ENCODE measurements at places on chromosomes 6 and 20.

GRCh38 chr20:3307725-3308124 is 68.7 kb upstream of the SLC4A11 start:
- no peak for DNase-seq

DNA sequence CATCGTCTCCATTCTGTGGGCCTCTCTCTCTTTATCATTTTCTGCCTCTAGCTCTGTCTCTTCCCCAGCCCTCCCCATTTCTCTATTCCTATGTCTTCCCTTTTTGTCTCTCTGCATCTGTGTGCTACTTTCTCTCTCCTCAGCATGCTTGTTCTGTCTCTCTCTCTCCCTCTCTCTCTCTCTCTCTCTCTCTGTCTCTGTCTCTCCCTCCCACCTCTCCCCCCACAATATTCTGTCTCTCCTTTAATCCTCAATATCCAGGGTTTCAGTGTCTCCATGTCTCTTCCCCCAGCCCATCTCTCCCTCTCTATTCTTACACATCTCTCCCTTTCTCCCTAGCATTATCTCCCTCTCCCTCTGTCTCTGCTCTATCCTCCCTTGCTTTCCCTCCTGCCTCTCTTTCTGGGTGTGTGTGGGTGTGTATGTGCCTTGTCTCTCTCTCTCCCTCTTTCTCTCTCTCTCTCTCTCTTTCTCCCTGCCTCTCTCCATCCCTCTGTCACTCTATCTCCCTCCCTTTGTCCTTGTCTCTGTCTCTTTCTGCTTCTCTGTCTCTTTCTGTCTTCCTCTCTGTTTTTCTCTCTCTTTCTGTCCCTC is 76.9 kb upstream of the SIRPA start:
- DNase-seq: no peak

DNA sequence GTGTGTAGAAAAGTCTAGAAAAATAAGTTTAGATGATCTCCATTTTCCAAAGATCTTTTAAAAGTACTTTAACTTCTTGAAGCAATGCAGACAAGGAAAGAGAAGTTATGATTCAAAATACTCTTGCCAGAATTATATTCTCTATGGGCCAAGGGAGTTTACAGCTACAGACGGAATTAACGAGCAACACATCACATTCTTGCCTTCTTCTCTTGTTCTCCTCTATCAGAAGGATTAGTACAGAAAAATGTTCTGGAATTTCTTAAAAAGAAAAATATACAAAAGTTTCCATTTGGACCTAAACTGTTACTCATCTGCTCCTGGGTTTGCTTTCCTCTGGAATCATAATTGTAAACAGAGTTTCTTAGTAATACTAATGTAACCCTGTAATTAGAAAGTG is 284.7 kb upstream of the HSF2 start:
- DNase-seq: no peak

DNA sequence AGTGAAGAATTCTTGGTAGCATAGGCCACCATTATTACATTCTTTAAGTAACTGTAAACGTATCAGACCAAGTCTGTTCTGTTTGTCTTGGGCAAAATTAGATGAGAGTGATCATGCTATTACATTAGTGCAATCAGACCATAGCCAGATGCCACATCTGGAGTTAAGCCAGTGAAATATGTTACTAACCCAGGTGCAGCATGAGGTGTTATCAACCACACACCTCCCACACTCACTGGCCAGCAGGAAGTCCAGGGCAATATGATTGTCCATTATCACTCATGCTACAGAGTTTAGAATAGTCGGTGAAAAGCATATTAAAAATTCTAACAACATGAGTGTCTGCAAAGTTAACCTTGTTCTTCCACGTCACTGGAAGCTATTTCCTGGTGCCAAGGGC is 174.7 kb upstream of the PROKR2 start:
- no peak for DNase-seq

GRCh38 chr6:97288188-97288587 is 5.2 kb upstream of the MMS22L start:
- DNase-seq: no peak

DNA sequence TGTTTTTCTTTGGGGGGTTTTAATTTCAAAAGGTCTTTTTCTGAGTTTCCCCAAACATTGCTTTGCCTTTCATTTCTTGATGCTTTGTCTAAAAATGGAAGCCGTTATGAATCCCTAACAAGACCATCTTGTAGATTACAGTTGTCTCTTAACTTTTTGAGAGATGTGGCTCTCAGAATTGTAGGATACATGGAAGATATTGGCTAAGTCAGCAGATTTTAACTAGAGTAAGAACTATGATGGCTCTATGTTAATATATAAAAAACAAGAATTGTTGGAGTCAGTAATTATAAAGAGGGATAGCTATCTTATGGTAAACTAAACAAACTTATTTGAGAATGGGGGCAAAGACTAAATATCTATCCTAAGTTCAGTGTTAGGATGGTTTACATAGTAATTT is 96.6 kb upstream of the HS3ST5 start:
- DNase-seq: no peak

GRCh38 chr6:137218473-137218916 is 690 bp downstream of the IFNGR1 start:
- DNase-seq: peak; percentile 35

GRCh38 chr6:121309768-121310469 is 24.4 kb downstream of the TBC1D32 start:
- DNase-seq: no peak

DNA sequence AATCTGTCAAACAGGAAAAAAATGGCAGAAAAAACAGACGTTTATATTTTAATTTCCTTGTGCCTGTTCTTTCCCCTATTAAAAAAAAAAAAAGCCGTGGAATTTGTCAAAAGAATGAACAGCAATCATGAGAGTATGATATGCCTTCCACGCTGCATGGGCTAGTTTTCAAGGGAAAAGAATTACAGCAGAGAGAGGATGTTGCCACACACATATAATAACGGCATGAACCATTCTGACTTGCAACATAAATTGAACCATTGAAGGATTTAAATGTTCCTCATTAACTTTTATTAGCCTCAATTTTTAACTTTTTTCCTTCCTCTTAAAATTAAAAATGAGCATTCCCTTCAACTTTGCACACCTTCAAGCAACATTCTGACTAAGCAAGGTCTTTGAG is 301.8 kb downstream of the FOXC1 start:
- no peak for DNase-seq

DNA sequence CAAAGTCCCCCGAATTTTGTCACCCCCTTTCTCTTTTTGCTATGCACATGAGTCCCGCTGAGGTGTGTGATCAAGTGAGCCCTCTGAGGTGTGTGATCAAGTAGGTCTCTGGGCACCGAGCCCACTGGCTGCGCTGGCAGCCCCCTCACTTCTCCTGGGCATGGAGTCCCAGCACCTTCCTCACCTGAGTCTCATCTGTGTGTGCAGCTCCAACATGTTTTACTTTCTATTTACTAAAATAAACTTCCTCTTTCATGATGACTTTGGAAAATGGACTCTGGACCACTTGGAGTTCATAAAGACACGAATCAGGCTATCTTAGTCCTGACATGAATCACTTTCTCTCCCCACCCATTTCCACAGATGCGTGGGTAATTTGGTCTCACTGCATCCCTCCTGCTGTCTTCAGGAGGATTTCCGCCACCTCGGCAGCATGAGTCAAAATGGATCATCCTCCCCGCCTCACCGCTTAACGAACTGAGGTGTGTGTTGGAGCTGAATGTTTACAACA is 39.8 kb downstream of the PRDM1 start:
- no peak for DNase-seq

DNA sequence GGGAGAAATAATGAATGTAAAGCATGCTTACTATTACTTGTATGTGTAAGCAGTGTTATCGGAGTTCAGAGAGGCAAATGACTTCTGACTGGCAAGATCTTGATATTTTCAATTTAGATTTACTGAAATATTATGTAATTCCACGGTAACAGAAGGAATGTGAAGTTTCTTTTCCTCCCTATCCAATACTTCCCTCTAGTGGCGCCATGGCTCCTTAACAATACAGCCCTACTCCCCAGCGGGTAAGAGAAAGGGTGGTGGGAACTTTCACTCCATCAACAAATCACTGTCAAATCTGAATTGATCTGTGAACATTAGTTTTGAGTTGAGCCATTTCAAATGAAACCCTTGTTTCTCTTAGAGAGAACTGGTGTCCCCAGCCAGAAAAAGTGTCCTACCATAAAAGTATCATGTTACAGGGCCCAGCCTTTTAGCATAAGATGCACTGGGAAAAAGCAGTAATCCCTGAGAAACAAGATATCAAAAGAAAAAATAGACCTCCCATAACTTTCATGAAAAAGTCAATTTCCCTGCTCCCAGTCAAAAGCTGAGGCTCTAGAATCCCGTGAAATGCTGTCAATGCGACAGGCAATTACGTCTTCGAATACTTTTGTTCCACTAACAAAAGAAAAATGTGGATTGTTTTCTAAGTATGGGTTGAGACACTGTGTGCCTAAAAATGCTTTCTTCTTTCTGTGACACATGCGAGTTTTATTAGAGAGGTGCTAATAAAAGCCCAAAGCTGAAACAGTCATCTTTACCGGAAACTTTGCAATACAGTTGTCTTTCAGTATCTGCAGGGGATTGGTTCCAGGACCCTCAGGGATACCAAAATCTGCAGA is 12.9 kb downstream of the COX7A2 start:
- DNase-seq: peak; percentile 62

DNA sequence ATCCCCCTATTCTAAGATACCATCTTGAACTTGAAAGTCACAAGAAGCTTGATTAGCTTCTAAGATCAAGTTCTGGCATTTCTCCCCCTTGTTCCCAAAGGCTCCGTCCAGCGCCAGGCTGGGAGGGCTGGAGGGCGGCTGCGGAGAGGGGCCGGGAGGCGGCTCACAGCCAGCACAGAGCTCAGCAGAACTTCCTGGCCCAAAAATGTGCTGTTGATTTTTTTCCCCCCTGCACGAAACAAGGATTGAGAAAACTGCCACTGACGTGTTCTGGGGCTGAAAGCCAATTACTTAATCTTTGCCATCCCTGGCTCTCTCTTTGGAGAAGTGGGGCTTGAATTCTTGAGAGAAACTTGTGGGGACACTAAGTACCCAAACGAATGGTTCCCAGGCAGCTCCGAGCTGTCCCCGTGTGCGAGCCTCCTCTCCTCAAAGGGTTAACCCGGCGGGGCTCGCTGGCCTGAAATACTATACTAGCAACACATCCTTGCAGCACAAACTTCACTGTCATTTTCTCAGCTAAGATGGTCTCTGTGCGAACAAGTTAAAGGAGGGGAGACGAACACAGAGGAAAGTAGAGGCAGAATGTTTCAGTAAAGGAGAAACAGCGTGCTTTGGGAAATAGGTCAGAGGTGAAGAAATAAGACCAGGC is 452 bp downstream of the TRAF3IP2 start:
- DNase-seq: no peak

DNA sequence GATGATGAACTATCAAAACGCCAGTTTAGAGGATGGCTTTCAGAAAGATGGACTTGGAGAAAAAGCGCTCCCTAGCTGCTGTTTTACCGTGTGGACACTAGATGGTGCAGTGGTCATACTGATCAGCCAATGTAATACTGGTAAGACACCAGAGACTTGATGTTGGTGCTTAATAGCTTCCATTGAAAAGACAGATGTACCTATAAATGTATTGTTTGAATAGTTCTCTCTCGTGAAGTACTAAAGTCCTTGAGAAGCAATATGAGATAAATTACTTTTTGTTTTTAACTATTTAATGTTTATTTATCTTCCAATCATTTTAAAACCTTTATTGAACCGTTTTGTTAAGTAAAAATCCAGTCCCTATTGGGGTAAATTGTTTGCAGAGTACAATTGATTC is 63.9 kb upstream of the FUCA2 start:
- peak; percentile 50 for DNase-seq

GRCh38 chr20:45817376-45818194 is 5.1 kb downstream of the UBE2C start:
- DNase-seq: no peak

GRCh38 chr6:44316481-44316880 is 3.3 kb upstream of the AARS2 start:
- no peak for DNase-seq

GRCh38 chr20:60869087-60869486 is 383.0 kb upstream of the CDH4 start:
- no peak for DNase-seq

- no peak for DNase-seq
Measured at GRCh38 chr20:41540459-41540858, 77.7 kb downstream of the CHD6 start.

DNA sequence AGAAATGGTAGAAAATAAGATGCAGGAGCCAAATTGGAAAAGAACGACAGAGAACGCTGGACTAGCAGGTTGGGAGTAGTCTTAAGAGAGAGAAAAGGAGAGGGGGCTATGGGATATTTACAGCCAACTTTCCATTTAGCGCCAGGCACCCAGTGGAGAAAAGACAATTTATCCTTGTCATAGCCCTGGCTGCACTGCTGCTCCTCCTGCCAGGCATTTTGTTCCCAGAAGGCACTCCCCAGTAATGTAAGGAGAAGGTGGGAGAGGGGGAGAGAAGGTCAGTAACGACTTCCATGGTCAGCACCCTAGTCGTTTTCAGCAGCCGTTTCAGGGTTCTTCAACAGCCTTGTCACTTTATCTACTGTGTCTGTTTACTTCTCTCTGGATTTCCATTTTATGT is 159.0 kb downstream of the TRMT11 start:
- DNase-seq: no peak

DNA sequence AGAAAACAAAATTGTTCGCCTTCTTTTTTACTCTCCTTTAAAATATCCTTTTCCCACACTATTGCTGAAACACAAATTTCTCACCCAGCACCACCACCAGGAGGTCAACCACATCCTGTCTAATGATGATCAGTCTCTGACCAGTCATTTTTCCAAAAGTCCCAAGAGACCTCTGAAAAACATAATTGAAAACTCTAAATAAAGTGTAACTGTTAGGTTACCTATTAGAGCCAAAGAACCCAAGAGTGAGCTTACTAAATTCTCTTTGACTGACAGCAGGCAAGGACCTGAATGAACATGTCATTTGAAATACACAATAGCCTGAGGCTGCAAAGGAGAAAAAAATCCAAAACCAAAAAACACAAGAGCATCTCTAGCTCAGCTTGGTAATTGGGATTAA is 735.4 kb downstream of the CBLN4 start:
- no peak for DNase-seq

GRCh38 chr6:150894935-150895552 is 29.5 kb downstream of the MTHFD1L start:
- no peak for DNase-seq

GRCh38 chr20:60035486-60035885 is 77.3 kb downstream of the CDH26 start:
- no peak for DNase-seq

DNA sequence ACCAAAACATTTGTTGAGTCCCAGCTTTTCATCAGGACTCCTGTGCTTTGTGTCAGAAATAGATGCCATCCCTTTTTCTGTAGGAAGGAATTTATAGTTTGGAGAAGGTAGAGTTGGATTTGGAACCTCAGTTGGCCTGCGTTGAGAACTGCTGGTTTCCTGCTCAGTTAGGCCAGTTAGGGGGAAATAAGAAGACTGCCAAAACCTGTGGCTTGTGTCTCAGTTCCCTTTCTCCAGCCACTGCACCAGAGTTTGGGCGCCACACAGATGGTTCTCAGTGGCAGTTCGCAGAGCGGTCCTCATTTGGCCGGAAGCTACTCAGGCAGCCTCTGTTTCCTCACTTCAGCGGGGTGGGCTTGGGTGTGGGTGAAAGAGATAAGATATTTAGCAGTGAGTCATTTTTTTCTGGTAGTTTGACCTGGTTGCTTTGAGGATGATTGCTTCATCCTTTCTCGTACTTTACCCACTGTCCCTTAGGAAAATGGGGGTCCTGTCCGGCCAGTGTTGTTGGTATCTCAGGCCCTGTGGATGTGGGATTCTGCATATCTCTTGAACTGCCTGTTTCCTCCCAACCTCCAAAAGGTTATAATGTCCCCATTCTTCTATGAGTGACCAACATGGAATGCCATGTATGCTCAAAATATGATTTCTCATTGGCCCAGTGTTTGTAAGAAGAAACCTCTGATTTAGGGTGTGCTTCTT is 53.7 kb downstream of the JARID2 start:
- DNase-seq: no peak

GRCh38 chr20:57211908-57212533 is 54.4 kb downstream of the BMP7 start:
- DNase-seq: no peak
